Esophagus squamous epithelium (tissue), 5 donors: ENCODE measurements at places on chromosomes 4 and X. TPM values are rescaled to one million over a fixed set of nuclear protein-coding genes. Genes with fewer than 3 reads are reported as not detected.

DNA sequence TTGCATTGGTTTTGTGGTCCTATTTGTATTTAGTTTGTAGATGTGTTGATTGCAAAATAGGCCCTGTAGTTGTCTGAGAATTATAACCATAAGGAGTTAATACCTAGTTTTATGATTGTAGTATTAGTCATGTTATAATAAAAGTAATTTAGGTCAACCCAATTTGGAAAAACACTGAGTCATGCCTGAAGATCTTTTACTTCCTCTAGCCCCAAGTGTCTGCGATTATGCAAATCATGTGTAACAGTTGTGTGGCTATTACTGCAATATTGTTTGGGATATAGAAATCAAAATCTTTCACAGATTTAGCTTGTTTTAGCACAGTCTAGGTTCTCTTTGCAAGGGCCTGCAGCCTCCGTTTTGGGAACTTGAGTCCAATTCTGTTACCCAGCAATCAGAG lies 12.6 kb downstream of the SRD5A3 start:
- peaks cover 38% of the 10 kb centered on the region for H3K4me1 ChIP-seq
- no peaks in the 10 kb centered on the region for H3K27me3 ChIP-seq
- no peak overlapping the region for H3K4me3 ChIP-seq
- peak overlapping the region; percentile 87 for H3K27ac ChIP-seq
- no peak for DNase-seq

DNA sequence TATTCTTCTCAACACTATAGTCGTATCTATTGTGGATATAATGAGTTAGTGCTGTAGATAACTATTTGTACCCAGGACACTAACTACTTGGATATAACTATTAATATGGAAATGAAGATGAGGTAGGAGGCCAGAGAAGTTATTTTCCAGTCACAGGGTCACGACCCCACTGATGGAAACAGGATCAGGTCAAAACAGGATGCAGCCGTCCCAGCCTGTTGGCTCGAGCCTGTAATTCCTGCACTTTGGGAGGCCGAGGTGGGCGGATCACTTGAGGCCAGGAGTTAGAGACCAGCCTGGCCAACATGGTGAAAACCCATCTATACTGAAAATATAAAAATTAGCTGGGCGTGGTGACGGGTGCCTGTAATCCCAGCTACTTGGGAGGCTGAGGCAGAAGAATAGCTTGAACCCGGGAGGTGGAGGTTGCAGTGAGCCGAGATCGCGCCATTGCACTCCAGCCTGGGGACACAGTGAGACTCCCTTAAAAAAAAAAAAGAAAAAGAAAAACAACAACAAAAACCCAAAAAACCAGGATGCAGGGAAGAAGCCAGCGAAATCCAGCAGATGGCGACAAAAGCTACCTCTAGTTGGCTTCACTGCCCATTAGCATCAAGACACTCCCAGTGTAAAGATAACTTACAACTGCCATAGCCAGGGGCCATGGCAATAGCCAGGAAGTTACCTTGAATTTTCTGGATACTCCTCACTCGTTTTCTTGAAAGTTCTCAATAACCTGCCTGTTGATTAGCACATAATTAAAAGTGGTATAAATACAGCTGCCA lies 37.9 kb upstream of the NKAP start:
- H3K4me3 ChIP-seq: no peak overlapping the region
- no peaks in the 10 kb centered on the region for H3K36me3 ChIP-seq
- H3K4me1 ChIP-seq: no peaks in the 10 kb centered on the region
- H3K27ac ChIP-seq: no peak overlapping the region

- no peak overlapping the region for H3K4me3 ChIP-seq
- H3K4me1 ChIP-seq: no peaks in the 10 kb centered on the region
- no peaks in the 10 kb centered on the region for H3K36me3 ChIP-seq
- DNase-seq: no peak
These were observed 388.4 kb upstream of the SPOCK3 start for GRCh38 chr4:167622481-167623240.

DNA sequence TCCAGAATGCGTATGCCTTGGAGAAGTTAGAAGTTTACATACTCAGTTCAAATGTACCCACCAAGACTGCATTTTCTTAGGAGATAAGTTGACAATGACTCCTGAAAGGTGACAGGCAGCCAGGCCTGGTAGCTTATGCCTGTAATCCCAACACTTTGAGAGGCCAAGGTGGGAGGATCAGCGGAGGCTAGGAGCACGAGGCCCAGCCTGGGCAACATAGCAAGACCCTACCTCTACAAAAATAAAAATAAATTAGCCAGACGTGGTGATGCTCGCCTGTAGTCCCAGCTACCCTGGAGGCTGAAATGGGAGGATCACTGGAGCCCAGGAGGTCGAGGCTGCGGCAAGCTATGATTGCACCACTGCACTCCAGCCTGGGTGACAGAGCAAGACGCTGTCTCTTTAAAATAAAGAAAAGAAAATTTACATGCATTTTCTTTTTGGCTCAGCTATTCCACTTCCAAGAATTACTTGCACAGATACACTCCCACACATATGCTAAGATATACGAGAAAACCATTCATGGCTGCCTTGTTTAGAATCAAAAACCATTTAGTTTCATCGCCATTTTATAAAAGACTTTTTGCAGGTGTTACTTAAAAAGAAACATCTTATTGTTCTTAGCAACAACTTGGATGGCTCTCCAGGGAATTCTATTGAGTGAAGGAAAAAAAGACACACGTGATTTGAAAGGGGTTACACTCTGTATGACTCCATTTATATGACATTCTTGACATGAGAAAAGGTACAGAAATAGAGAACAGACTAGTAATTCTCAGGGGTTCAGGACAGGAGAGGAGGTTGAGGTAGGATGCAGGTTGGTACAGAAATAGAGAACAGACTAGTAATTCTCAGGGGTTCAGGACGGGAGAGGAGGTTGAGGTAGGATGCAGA lies 66.3 kb downstream of the DHRSX start:
- H3K4me1 ChIP-seq: no peaks in the 10 kb centered on the region
- no peak for DNase-seq
- no peak overlapping the region for H3K4me3 ChIP-seq
- H3K27ac ChIP-seq: no peak overlapping the region

DNA sequence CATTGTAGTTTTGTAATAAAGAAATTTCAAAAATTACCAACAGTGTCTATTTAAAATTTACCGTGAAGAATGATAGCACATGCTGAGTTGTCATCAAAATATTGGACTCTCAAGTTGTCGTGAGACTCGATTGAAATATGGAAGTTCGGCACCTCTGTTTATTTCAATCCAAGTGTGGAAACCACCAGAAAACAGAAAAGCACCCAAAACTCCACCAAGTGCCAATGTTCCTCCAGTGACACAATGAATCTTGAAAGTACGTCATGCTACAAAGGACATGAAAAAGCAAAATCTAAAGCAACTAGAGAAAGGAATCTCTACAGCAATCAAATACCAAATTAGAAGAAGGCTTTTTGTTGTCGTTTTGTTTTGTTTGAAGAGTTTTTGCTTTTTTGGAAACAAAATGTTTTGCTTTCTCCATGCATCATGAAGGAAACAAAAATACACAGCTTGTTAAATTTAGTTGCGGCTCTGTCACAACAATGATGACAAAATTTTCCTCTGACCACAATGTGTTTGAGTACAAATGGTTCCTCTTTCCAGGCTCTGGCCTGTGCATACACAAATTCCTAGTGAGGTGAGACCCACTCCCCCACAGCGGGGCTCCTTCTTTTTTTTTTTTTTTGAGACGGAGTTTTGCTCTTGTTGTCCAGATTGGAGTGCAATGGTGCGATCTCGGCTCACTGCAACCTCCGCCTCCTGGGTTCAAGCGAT lies 9.6 kb upstream of the IL13RA1 start:
- H3K36me3 ChIP-seq: no peaks in the 10 kb centered on the region
- no peak for DNase-seq
- H3K4me3 ChIP-seq: no peak overlapping the region
- H3K27ac ChIP-seq: no peak overlapping the region

GRCh38 chr4:158667651-158668198 lies 4.0 kb downstream of the C4orf46 start:
- H3K4me1 ChIP-seq: peaks cover 14% of the 10 kb centered on the region
- no peaks in the 10 kb centered on the region for H3K36me3 ChIP-seq
- no peaks in the 10 kb centered on the region for H3K27me3 ChIP-seq
- no peak overlapping the region for H3K27ac ChIP-seq

DNA sequence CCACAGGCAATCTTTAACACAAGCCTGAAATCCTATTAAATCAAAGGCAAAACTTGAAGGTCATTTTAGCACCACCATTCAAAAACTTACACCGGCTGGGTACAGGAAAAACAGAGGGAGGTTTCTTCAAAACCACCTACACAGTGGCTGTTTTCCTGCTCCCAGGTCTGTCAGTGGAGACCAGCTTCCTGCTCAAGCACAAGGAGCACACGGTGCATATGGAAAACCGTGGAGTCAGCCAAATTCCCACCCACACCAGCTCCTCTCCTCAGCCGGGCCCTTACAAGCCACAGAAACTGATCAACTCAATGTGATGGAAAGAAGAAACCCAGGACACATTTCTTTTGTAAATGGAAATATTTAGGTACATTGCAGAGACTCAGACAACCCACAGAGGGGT lies 14.3 kb upstream of the FAM241A start:
- H3K4me1 ChIP-seq: peaks cover 6% of the 10 kb centered on the region
- DNase-seq: no peak
- no peak overlapping the region for H3K4me3 ChIP-seq
- H3K27ac ChIP-seq: no peak overlapping the region
- H3K36me3 ChIP-seq: no peaks in the 10 kb centered on the region
- H3K27me3 ChIP-seq: no peaks in the 10 kb centered on the region

DNA sequence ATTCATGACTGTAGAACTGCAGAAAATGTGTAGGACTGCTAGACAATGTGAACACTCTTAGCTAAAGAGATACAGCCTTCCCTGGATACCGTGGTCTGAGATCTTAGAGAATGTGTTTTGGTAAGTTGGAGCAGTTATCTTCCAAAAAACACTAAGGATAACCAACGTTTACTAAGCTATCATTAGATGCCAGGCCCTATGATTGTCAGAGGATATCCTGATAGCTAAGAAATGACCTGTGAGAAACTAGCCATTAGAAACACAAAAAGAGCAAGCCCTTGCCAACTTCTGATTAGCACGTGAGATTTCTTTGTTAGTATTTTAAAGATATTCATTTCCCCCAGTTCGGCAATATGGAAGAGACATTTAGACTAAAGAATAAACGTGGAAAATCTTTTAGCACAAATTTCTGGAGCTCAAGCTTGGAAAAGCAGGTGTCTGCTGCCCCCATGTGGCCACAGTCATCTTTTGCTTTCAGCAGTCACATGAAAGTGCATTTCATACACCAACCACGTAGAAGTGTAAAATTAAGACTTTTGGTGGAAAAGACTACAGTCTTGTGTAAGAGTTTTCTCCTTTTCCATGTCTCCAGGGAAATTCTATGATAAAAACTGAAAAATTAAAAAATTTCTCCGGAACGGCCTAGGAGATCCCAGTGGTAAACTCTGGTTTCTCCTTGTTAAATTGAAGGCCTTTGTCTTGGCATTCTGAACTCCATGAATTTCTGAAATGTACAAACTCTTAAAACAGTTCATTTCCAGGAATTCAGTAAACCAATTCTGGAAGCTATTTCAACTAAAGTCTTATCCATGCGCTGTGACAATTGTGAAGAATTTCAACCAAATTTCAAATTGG lies 136.4 kb downstream of the ZNF674 start:
- no peaks in the 10 kb centered on the region for H3K36me3 ChIP-seq
- DNase-seq: no peak
- no peaks in the 10 kb centered on the region for H3K27me3 ChIP-seq
- no peak overlapping the region for H3K27ac ChIP-seq
- H3K4me1 ChIP-seq: no peaks in the 10 kb centered on the region

GRCh38 chrX:850471-850916 lies 219.9 kb downstream of the SHOX start:
- H3K27ac ChIP-seq: no peak overlapping the region
- H3K4me3 ChIP-seq: no peak overlapping the region
- no peak for DNase-seq
- H3K27me3 ChIP-seq: no peaks in the 10 kb centered on the region
- no peaks in the 10 kb centered on the region for H3K4me1 ChIP-seq

GRCh38 chr4:108706289-108706688 lies 55.9 kb downstream of the OSTC start:
- H3K4me1 ChIP-seq: no peaks in the 10 kb centered on the region
- H3K4me3 ChIP-seq: no peak overlapping the region
- H3K27me3 ChIP-seq: no peaks in the 10 kb centered on the region
- no peaks in the 10 kb centered on the region for H3K36me3 ChIP-seq
- DNase-seq: no peak

Gene HMGB2
- 83.6 TPM for total RNA-seq

Gene GRIA3
- total RNA-seq: 0.44 TPM

Gene POLA1
- 13.5 TPM for total RNA-seq

Gene SMIM10
- total RNA-seq: not detected
